ENCODE measurements at places on chromosomes 2 and 18.
A peak's percentile ranks its signal among the peaks of the same experiment; 100 is the strongest.

DNA sequence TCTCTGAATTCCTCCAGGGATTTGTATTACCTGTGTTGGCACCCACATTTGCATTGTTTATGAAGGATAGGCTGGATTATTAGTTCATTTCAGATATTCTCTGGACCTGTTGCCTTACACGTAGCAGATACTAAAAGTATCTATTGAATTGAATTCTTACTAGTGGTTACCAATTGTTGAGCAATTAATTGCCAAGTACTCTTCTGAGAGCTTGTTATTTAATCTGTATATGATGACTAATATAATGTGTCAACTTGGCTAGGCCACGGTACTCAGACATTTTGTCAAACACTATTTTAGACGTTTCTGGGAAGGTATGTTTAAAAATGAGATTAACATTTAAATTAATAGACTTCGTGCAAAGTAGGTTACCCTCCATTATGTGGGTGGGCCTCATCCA, 2.5 kb upstream of the SPP2 start:
- DNase-seq: no peak

DNA sequence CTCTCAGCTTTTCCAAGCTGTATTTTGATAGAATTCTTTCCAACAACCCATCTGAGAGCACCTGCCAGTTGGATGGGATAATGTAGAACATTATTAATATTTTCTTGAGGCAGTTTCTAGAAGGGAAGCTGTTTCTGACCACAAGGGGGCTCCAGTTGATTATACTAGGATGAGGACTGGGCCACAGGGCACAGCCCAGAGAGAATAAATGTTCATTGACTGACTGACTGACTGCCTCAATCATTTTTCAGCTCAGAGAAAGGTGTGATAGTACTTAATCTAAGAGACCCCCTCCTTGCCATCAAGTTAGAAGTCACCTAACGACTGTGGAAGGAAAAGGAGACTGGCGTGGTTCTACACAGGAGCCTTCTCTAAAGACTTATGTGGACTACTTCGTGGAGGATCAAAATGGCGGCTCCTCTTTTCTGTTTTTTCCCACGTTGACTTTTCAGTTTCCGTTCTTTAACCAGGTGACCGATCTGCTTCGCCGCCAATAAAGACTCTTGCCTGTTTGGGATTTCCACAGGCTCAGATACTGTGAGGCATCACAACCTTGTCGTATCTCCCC, 31.9 kb upstream of the CREG2 start:
- peak; percentile 49 for DNase-seq

DNA sequence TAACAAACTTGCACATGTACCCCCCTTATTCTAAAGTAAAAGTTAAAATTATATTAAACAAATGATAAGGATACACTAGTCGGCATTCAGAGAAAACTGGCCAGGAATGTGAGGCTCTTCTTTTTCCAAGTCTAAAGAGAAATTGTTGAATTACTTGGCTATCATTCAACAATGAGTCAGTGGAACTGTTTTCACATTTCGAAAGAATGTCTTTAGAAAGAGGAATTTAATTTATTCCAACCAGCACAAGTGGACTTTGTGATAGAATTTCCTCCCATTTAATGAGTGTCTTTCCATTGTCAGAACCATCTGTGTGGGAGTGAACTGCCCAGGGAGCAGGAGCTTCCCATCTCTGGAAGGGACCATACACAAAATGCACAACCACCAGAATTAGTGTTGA, 792.2 kb downstream of the EPHA4 start:
- DNase-seq: no peak

DNA sequence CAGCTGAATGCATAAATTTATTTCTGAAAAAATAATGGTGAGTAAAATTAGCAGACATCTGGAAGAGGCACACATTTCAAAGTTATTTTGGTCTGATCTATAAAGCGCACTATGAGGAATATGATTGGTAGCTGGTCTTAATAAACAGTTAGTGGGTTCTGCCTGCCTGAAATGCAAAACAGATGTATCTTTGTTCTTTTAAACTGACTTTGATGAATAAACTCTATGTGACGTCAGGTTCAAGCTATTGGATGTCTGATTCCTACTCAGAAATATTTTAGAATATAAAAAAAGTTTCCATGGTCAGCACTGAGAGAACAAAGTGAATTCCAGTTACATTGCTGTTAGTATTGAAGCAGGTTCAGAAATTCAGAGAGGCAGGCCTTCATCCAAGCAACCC, 136.4 kb downstream of the TPGS2 start:
- DNase-seq: no peak

GRCh38 chr2:191577605-191578004, 100.3 kb upstream of the NABP1 start:
- no peak for DNase-seq

DNA sequence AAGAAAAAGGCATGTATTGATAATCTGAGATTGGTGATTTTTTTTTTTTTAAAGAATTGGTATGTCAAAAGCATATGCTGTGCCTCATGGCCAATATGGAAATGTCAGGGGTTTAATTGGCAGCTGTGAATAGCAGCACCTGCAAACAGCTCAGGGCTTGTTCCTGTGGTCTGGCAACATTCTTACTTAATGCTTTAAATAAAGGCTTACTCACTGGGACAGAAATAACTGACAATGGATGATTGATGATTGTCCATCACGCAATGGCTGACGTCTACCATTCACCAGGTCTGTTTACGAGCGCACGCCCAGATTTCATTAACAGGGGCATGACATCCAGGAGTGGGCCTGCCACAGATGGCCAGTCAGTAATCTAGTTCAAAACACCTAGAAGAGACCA, 66.7 kb downstream of the ETAA1 start:
- no peak for DNase-seq

DNA sequence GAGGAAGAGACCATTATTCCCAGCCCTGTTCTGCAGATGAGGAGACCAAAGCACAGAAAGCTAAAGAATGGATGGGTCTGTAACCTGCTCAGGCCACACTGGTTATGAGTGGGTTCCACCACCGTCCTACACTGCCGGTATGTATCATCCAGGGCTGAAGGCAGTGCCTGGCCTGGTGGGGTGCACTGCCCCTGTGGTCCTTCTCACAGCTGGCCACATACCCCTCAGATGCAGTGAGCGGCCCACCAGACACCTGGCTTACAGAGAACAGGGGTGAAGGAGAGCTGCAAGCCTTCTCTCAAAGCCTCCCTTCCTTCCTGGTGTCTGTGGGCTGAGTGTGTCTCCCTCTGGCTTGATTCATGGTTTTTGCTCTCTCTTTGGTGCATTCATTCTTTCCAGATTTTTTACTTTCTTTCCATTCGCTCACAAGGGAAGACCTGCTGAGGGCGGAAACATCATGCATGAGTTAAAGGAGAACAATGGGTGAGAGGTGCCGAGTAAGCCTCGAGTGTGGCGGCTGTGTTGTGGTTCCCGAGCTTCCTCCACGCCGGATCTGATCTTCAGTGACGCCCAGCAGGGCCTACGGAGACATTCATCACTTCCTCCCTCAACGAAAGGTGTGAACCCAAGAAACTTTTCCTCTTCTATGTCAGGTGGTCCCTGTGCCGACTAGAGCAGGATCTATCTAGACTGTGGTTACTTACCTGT, 62.1 kb upstream of the REL start:
- DNase-seq: peak; percentile 62

DNA sequence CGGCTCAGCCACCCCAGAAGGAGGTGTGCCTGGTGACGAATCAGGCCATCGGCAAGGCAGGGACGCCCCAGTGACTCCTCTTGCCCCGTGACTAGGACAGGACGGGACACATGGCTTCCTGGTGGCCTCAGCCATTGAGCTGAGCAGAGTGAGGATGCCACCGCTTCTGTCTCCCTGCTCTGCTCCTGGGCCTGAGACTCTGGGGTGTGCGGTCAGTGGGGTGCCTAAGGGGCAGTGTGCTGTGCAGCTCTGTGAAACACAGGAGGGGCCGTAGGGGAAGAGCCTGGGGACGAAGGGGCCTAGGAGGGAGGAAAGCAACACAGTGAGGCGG, 24.3 kb downstream of the IGFBP5 start:
- no peak for DNase-seq

DNA sequence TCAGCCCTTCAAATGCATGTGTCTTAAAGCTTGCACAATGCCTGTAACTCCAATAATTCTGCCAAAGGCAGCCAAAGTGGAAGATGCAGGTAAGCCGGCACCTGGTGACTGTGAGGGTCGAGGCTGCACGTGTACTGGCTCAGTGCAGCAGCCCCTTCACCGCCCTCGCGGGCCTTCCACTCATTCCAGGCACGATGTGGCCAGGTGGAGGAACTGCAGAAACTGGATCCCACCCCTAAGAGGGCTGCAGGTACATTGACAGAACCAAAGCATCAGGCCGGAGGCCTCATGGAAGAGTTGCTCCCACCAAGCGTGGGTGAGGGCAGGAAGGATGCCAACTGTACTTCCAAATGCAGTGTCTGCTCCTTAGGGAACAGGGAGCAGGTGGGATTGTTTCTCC, 253.4 kb downstream of the HDAC4 start:
- DNase-seq: no peak

DNA sequence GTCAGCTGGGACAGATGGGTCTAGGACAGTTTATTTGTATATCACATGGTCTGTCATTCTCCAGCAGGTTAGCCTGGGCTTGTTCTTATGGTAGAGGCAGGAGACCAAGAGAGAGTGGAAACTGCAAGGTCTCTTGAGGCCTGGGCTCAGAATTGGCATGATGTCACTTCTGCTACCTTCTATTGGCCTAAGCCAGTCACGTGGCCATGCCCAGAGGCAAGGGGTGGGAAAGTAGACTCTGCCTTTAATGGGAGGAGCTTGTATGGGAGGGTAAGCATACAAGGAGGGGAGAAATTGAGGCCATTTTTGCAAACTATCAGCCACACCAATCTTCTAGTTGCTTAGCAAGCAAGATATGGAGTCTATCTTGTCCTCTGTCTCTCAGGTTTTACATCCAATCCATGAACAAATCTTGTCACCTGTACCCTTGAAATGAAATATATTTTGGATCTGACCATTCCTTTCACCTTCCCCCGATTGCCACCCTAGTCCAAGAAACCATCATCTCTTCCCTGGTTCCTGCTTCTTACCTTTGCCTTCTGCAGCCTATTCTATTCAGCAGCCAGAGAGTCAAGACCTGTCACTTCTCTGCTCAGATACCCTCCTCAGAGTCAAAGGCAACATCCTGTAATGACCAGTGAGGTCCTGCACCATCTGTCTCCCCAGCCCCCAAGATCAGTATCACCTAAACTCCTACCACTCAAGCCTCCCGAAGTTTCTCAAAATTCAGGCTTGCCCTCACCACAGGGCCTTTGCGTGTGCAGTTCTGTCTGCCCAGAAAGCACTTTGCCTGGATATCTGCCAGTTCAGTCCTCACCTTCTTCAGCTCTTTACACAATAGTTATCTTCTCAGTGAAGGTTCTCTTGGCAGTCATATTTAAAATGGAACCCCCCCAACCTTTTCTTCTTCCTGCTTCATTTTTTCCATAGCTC, 240.0 kb downstream of the LOXHD1 start:
- DNase-seq: no peak

GRCh38 chr2:239991689-239992314, 33.3 kb downstream of the NDUFA10 start:
- no peak for DNase-seq

DNA sequence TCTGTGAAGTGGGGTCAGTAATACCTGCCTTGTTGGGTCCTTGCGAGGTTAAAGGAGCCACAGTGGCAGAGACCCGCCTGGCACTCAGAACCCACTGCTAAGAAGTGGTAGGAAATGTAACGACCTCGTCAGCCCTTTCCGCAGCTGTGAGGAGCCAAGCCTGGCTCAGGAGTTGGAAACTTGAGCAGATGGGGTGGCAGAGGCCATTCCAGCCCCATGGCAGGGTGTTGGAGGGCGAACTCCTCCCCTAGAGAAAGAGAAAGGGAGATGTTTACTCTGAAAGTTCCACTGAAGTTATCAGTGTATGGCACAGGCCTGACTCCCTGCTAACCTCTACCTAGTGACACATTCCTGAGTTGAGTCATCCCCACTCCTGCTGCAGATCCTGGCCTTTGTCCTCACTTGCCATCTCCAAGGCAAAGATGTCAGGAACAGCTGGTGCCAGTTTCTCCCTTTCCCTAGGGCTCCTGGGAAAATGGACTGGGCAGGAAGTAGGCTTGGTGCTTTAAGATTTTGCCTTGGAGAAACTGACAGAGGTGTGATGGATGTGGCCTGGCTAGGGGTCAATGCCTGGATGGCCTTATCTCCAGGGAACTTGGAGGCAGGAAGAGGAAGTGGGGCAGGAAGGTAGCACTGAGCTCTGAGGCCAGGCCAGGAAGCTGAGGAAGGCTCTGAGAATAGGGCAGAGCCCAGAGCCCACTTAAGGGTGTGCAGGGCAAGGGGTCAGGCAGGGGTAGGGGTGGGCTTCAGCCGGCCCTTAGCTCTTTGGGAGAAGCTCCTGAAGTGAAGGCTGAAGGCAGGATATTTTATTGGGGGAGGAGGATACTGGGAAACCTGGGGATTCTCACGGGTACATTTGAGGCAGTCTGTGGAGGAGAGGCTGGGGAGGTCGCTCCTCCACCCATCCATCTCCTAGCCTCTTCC, 888 bp downstream of the VAMP5 start:
- no peak for DNase-seq

- no peak for DNase-seq
Observed at GRCh38 chr2:208415255-208415654, 8.7 kb downstream of the PTH2R start.

DNA sequence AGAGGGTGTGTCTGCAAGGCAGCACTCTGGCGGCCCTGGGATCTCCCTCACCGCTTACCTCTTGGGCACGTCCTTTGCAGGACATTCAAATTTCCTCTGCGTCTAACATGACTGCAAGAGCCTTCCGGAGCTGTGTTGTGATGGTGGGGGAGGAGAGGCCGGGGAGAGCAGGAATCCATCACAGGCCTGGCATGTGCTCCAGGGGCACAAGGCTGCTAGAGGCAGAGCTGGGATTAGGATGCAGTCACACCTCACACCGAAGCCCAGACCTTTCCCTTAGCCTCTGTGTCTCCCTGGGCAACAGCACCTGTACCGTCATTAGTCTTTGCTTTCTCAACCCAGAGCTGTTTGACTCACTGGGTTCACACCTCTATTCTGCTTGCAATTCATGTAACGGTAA, 111.3 kb downstream of the CMPK2 start:
- DNase-seq: no peak

GRCh38 chr2:43399515-43400264, 173.3 kb upstream of the ZFP36L2 start:
- DNase-seq: no peak

DNA sequence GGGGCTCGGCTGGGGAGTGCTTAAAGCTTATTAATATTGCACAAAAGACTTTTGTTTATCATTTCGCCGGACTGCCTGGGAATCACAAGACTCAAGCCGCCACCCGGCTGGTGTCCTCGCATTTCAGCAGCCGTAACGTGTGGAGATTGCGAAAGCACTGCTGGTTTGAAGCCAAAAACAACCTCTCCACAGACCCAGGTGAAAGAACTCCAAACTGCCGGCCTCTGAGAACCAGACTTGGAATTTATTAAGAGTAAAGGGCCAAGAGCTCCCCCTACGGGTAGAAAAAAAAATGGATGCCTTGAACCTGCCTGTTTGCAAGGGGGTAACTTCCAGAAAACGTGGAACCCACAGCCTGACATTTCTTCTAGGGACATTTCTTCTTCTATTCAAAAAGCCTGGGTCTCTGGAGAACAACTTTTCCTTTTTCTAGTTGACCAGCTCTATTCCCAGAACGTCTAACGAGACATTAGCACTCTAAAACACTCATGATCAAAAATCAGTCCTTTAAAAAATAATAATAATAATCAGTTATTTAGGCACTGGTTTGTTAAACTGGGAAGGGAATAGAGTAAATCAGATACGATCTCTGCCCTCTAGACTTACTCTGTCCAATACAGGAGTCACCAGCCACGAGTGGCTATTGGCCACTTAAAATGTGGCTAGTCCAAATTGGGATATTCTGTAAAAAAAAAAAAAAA, 216.3 kb downstream of the C1D start:
- no peak for DNase-seq

GRCh38 chr2:137161250-137161649, 395.9 kb downstream of the THSD7B start:
- DNase-seq: no peak

- no peak for DNase-seq
Observed at GRCh38 chr2:33573657-33574056, 25.4 kb downstream of the FAM98A start.

Measured in stimulated activated CD4-positive, alpha-beta T cell treated with anti-CD3 and anti-CD28 coated beads, Interleukin-12 subunit alpha, Interleukin-12 subunit beta, amount 100 ng/mL, for 24 hours (primary cell).